ENCODE measurements at places on chromosomes 5 and 9.

DNA sequence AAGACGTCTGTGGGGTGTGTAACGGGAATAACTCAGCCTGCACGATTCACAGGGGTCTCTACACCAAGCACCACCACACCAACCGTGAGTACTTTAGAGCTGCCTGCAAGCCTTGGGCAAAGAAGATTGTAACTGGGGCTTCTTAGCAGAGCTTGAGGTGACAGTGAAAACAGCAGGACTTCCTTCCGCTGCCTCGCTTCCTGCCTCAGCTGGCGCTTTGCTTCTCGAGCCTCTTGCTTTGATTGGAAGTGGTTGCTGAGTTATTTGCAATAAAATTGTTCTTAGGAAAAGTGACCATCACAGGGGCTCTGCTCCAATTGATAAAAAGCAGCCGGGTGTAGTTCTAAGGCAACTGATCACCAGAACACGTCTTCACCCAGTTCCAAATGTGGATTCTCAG lies 99.1 kb downstream of the ADAMTS16 start:
- DNase-seq = no peak

GRCh38 chr5:19555436-19555835 lies 432.6 kb downstream of the CDH18 start:
- DNase-seq = no peak

DNA sequence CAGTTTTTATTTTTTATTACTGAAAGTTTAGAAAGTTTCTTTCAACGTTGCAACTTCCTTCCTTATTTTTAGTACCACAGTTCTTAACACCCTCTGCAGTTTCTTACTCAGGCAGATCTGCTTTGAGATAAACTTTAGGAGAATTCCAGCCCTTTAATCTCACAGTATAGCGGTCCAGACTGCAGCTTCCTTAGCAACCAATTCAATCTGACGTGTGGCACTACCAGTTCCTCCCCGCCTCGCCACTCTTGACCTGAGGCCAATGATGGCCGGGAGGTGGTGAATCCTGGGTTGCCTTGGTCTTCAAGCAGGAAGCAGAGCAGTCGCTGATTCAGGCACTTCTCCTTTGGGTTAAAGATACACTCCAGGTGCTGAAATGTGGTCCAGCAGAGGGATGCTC lies 334.3 kb upstream of the TRPC7 start:
- no peak for DNase-seq

DNA sequence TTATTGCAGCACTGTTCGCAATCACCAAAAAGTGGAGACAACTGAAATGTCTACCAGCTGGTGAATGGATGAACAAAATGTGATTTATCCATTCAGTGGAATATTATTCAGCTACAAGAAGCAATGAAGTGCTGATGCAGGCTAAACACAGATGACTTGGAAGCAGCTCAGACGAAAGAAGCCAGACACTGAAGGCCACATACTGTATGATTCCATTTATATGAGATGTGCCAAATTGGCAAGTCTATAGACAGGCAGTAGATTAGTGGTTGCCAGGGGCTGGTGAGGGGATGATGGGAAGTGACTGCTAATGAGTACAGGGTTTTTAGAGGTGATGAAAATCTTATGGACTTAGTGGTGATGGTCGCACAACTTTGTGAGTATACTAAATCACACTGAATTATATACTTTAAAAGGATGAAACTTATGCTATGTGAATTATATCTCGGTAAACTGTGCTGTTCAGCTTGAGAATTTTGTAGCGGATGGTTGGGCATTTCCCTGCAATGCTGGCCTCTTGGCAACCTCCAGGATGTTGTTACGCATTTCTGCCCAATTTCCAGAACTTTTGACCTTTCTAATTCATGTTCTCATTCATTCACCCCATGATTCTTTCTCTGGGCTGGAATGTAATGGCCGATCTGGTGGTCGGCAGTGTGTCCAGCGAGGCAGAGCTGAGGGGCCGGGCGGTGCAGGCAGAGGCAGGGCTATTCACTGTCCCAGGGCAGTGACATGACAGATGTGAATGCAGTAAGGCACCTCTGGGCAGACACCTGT lies 22.0 kb upstream of the WNK2 start:
- DNase-seq = no peak
